Fibroblast of villous mesenchyme (primary cell): ENCODE measurements at places on chromosomes 1 and 21.

DNA sequence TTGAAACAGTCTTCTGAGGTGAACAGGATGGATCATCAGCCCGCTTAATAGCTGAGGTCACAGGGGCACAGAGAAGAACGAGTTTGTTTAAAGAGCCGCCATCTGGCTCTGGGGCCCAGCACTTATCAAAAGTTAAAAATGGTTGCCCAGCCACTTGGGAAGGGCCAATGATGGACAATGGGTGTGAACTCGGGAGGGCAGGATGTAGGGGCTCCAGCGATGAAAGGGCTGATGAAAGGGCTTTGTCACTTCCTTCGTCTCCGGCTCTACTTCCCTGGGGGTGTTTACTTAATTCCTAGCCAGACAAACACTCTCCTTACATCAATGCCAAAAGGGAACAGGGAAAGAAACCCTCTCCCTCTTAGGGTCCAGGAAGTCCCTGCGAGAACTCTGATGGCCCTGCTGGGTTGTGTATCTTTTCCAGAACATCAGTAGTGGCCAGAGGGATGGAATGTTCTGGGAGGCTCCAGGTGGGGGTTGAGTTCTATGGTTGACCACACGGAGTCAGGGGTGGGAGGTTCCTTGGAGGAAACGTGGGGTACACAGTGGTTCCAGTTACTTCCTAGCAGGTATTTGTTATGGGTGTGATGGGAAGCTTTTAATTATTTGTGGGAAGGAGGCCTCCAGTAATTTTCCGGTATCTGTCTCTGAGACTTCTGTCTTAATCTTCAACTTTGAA is 9.0 kb upstream of the ABCG1 start:
- peak; percentile 39 for DNase-seq

GRCh38 chr1:75097654-75098053 is 36.5 kb upstream of the LHX8 start:
- no peak for DNase-seq

- DNase-seq: no peak
Observed at GRCh38 chr1:200365897-200366426, 43.9 kb downstream of the ZNF281 start.

DNA sequence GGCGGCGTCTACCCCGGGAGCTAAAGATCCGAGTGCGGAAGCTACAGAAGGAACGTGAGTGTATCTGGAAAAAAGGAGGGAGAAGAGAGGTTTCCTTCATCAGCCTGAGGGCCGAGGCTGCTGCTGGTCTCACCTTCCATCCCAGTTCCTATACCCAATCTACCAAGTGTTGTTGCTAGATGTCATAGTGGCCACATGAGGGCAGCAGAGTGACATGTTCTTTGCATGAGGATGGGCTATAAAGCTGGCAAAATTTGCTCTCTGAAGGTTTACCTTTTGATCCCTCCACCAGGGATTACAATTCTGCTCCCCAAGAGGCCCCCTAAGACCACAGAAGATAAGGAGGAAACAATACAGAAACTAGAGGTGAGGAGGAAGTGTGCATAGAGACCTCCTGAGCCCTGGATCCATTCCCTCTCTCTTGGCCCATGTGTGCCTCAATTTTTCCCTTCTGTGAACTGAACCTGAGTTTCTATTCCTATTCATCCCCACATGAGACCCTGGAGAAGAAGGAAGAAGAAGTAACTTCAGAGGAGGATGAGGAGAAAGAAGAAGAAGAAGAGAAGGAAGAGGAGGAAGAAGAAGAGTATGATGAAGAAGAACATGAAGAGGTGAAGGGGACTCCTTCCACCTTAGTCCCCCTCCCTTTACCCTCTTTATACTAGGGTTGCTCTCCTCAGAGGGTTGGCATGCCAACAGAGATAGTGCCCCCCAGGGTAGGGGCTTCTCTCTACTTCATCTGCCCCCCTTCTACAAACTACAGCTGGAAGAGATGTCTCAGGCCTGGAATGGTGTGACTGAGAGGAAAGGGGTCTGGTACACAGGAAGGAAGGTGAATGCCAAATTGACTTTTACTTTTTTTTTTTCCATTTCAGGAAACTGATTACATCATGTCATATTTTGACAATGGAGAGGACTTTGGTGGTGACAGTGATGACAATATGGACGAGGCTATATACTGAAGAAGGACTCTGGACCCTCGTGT is 13.3 kb downstream of the POLR3GL start:
- DNase-seq: peak; percentile 88

GRCh38 chr1:191453487-191453886 is 704.8 kb upstream of the RGS18 start:
- DNase-seq: no peak

- DNase-seq: no peak
Observed at GRCh38 chr21:30233228-30234020, 17.5 kb upstream of the CLDN8 start.
